Activated CD8-positive, alpha-beta T cell treated with anti-CD3 and anti-CD28 coated beads for 36 hours (primary cell): ENCODE measurements at places on chromosomes 6 and 20. TPM values are rescaled to one million over a fixed set of nuclear protein-coding genes. Genes with fewer than 3 reads are reported as not detected.

DNA sequence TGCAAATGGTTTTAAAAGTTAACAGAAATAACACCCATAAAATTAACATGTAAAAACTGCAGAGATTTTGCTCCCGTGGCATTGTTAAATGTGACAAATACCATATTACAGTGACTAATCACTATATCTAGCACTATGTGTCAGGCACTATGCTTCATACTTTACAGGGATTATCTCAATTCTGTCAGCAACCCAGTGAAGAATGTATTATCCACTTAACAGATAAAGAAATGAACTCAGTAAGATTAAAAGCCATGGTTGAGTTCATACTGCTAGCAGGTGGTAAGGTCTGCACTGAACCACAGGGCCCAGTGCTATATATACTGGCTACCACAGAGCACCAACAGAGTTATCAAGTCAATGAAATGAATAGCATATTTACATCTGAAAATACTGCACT is 65.4 kb downstream of the RWDD2A start:
- no peaks in the 10 kb centered on the region for H3K36me3 ChIP-seq
- H3K4me1 ChIP-seq: no peaks in the 10 kb centered on the region
- no peak for DNase-seq
- H3K27me3 ChIP-seq: peaks cover 2% of the 10 kb centered on the region

- no peak overlapping the region for H3K27ac ChIP-seq
- no peak for DNase-seq
- H3K36me3 ChIP-seq: no peaks in the 10 kb centered on the region
- no peaks in the 10 kb centered on the region for H3K27me3 ChIP-seq
Measured at GRCh38 chr20:36493801-36494114, 47.6 kb upstream of the MYL9 start.

DNA sequence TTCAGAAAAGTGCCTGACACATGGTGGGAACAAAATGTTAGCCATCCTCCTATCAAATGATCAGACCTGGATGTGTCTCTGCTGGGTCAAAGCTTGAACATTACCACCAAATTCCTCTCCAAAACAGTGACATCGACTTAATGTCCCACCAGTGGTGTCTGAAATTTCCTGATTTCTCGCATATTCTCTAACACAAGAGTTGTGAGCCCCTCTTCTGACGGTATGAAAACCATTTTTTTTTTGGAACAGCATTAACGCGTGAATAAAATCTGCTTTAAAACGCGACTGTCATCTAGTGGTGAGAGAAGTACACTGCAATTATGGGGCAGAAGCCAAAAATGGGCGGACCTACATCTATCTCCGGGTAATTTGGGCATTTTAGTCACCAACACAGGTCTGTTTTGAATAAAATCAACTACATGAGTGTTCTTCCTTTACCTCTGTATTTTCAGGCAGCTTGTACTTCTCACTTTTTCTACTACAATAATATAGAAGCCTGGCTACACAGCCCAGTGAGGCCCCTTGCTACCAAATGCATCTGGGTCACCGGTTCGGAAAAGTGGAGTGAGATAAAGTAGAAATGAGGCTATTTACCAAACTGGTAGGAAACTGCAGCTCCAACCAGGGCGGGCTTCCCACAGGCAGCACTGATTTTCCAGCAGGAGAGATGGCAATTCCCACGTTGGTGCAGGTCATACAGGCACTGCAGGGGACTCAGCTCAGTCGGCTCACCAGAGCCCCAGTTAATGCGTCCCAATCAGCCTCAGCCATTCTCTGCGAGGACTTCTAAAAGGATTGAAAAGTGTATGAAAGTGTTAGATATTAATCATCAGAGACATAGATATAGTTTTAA is 27.4 kb downstream of the MGME1 start:
- no peaks in the 10 kb centered on the region for H3K36me3 ChIP-seq
- no peak overlapping the region for H3K4me3 ChIP-seq
- peak; percentile 54 for DNase-seq
- H3K27me3 ChIP-seq: peaks cover 22% of the 10 kb centered on the region

- no peaks in the 10 kb centered on the region for H3K36me3 ChIP-seq
- H3K27ac ChIP-seq: no peak overlapping the region
- peaks cover 14% of the 10 kb centered on the region for H3K27me3 ChIP-seq
- DNase-seq: no peak
Measured at GRCh38 chr6:16854986-16855385, 93.7 kb upstream of the ATXN1 start.

Gene SCUBE3
- total RNA-seq: not detected

Gene VNN1
- not detected for total RNA-seq

DNA sequence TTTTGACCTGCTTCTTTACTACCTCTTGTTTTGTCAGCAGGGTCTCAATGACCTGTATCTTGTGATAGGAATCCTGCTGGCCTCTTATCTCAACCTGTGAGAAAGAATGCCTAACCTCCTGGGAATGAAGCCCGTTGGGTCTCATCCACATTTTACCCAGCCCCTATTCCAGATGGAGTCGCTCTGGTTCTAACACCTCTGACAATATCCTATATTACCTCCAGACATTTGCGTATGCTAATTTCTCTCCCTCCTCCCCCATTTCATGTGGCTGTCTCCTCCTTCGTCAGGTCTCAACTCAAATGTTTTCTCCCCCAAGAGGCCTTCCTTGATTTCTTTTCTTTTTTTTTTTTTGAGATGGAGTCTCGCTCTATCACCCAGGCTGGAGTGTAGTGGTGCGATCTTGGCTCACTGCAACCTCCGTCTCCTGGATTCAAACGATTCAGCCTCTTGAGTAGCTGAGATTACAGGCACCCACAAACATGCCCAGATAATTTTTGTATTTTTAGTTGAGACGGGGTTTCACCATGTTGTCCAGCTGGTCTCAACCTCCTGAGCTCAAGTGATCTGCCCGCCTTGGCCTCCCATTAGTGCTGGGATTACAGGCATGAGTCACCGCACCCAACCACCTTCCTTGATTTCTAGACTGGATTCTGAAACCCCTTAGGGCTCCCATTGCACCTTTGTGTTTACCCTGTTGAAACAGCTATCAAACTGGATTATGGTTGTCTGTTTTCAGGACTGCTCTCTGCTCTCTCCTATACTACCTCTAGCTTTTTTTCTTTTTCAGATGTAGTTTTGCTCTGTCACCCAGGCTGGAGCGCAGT is 49.5 kb upstream of the B4GALT5 start:
- peaks cover 6% of the 10 kb centered on the region for H3K4me1 ChIP-seq
- H3K27me3 ChIP-seq: peaks cover 45% of the 10 kb centered on the region
- no peak overlapping the region for H3K4me3 ChIP-seq
- H3K27ac ChIP-seq: no peak overlapping the region
- H3K36me3 ChIP-seq: no peaks in the 10 kb centered on the region
- DNase-seq: no peak
